ENCODE measurements at places on chromosomes 2 and 18.

DNA sequence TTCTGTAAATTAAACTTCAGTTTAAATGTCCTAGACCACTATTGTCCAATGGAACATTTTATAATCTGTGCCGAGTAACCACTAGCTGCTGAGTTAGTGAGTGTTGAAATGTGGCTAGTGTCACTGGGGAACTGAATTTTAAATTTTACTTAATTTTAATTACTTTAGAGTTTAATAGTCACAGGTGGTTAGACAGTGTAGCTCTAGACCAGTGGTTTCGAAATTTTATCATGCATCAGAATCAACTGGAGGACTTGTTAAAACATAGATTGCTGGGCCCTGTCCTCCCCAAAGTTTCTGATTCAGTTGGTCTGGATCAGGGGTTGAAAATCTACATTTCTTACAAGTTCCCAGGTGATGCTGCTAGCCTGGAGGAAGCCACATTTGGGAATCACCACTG, 110.4 kb downstream of the FMNL2 start:
- DNase-seq: no peak

- no peak for DNase-seq
Observed at GRCh38 chr18:74616494-74616893, 18.8 kb downstream of the ZNF407 start.

- DNase-seq: no peak
Observed at GRCh38 chr2:55751966-55752365, 58.3 kb upstream of the PNPT1 start.

GRCh38 chr2:152462779-152463178, 127.8 kb downstream of the FMNL2 start:
- DNase-seq: no peak

DNA sequence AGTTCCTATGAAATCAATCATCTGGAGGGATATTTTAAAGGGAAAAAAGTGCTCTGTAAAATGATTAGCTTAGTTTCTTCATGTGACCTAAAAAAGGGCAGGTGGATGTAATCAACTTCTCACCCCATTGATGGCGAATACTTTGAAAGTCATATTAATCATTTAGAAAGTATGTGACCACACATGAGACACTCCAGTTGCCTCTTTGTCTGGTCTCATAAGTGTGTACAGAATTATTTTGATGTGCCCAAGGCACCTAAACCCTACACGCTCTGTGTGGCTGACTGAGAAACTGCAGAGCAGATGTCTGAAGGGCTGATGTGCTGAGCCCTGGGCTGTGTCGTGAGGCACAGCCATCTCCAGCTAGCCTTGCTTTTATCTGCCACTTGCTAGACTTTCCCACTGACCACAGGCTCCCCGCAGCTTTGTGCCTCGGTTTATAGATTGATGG, 26.9 kb downstream of the SGPP2 start:
- DNase-seq: no peak

DNA sequence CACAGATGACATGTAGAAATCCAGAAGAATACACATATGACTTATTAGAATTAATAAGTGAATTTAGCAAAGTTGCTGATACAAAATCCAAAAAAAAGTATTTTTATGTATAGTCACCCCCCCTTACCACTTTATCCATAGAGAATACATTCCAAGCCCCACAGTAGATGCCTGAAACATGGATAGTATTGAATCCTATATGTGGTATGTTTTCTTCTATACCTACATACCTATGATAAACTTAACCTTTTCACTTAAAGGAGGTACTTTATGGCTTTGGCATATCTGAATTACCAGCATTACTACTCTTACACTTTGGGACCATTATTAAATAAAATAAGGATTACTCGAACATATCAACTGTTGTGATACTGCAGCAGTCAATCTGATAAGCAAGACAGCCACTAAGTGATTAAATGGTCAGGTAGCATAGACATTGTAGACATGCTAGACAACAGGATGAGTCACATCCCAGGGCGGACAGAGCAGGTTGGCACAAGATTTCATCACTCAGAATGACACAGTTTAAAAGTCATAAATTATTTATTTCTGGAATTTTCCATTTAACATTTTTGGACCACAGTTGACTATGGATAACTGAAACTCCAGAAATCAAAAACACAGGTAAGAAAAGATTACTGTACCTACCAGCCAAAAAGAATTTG, 208.2 kb upstream of the CHAC2 start:
- DNase-seq: no peak

- no peak for DNase-seq
Observed at GRCh38 chr2:18506883-18507509, 53.5 kb downstream of the RDH14 start.

- no peak for DNase-seq
Observed at GRCh38 chr2:148593421-148593820, 51.1 kb upstream of the EPC2 start.

DNA sequence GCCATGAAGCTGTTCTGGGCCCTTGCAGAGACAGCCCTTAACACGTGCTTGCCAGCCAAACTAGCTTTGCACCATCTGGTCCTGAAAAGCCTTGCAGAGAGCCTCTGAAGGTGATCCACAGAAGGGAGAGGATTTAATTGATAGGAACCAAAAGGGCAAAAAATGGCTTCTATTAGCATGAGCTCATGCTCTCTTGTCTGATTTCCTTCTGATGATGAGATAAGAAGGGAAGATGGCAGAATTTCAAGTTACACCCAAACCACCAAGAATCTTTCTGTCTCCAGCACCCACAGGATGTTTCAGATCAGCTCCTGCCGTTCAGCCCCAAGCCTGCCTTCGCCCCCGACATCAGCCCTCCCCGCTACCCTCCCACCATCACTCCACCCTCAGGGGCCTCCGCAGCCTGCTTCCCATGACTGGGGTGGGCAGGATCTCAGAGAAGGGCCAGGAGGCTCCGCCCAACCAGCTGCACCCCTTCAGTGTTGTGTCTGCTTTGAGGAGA, 23.4 kb upstream of the GLI2 start:
- no peak for DNase-seq

GRCh38 chr2:227280895-227281294, 44.2 kb upstream of the MFF start:
- no peak for DNase-seq

DNA sequence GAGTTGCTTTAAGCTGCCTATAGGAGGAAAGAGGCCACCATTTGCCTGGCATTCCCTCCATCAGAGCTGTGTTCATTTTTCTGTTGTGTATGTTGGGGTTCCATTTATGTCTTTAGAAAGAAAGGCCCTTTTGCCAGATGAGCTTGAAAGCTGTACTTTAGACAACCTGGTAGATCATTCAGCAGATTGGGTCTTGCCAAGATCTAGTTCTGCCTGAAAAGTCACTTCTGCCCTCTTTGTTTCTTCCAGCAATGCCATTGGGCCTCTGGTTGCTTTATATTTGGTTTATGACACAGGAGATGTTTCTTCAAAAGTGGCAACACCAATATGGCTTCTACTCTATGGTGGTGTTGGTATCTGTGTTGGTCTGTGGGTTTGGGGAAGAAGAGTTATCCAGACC, 14.4 kb downstream of the SLC20A1 start:
- no peak for DNase-seq

DNA sequence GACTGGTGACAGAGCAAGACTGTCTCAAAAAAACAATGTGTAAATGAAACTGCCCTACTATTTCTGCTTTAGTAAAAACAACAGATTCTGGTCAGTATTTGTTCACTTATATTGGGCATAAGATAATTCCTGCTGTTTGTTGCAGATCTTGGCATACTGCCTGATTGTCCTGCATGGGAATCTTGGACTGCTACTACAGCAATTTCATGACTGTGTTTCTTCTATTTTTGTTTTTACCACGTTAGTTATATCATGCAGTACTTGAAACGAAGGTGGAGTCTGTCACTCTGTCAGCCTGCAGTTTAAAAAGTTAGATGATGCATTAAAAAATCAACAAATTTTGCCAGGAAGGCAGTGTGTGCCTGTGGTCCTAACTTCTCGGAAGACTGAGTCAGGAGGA, 14.2 kb upstream of the CLASP1 start:
- DNase-seq: no peak

- no peak for DNase-seq
Observed at GRCh38 chr18:2982022-2982421, 30.9 kb downstream of the LPIN2 start.

GRCh38 chr18:44458777-44459176, 221.9 kb upstream of the SETBP1 start:
- DNase-seq: no peak

DNA sequence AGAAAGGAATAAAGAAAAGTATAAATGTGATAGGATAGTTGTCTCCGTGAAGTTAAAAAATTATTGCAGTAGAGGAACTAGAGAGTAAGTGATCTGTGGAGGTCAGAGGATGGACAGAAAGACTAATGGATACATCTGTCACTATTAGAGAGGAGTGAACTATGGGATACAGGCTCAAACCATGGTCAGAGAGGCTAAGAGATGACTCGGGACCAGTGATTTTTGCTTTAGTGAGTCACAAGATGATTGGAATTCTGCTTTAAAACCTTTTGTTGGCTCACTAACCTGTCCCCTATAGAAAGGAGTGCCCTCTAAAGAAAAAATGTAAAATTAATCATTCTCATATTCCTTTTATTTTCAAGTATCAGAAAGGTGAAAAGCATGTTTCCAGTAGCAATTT, 30.3 kb downstream of the ALMS1 start:
- no peak for DNase-seq

DNA sequence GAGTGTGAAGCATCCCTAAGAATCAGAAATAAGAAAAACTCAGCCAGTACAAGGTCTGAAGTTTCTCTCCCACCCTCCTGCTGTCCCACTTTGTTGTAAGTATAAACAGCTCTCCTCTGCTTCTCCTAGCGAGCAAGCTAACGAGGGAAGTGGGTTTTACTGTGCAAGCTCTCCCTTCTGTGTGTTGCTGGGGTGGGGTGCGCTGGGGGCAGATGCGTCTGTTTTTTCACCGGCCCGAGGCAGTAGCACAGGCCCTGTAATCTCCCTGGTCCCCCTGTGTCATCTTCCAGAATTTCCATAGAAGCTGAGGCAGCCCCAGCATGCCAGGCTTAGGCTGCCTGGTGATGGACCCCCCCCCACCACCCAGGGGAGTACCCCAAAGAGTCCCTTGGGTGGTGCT, 9.4 kb upstream of the CXCR4 start:
- DNase-seq: no peak

GRCh38 chr2:138602166-138602460, 100.5 kb downstream of the SPOPL start:
- no peak for DNase-seq

DNA sequence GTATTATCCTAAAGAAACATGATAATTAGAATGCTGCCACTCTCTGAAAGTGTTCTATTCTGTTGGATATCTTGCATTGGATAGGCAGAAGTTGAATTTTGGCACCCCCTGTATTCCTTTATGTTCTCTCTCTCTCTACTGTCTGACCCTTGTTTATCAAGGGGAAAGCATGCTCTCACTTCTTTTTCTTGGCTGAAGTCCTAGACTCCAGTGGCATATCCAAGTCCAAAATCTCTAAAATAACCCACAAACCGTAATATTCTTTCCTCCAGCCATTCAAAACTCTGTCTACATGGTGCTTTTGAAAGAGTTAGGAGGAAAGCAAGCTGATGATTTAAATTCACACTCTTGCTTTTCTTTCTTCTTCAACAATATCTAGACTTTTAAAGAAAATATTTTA, 669.7 kb downstream of the TDRD15 start:
- DNase-seq: no peak

- DNase-seq: no peak
Observed at GRCh38 chr2:170885130-170885791, 43.8 kb upstream of the GORASP2 start.

All from cortex of kidney (tissue), 1 donor.